ENCODE measurements at places on chromosomes 4 and X.

DNA sequence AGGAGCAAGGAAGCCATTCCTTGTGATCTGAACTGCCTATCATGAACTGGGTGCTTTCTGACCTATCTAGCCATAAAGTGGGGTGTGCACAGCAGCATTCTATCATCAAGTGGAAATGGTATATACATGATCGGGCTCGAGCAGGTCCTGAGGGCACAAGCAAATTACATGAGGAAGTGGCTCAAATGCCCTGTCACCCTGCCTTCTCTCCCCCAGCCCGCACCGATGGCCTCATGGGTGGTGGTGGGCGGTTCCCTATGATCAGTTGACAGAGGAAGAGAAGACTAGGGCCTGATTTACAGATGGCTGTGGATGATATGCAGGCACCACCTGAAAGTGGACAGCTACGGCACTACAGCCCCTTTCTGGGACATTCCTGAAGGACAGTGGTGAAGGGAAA is 46.3 kb upstream of the BCLAF3 start:
- DNase-seq = no peak

DNA sequence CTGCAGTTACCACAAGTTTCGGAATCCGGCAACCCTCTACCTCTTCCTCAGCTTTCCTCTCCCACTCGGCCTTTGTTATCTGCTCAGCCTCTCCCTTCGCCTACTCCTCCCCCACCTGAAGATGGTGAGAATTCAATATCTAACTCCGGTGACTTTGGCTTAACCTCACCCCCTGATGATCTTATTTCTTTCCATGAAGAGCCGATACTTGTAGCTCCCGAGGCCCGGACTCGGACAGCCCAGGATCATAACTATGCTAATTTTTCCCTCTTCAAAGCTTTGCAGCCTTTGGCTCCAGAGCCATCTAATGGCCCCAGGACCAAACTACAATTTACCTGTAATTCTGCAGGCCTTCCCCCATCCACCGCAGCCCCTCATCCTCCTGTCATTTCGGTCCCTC is 32.0 kb upstream of the MGST2 start:
- DNase-seq = no peak

DNA sequence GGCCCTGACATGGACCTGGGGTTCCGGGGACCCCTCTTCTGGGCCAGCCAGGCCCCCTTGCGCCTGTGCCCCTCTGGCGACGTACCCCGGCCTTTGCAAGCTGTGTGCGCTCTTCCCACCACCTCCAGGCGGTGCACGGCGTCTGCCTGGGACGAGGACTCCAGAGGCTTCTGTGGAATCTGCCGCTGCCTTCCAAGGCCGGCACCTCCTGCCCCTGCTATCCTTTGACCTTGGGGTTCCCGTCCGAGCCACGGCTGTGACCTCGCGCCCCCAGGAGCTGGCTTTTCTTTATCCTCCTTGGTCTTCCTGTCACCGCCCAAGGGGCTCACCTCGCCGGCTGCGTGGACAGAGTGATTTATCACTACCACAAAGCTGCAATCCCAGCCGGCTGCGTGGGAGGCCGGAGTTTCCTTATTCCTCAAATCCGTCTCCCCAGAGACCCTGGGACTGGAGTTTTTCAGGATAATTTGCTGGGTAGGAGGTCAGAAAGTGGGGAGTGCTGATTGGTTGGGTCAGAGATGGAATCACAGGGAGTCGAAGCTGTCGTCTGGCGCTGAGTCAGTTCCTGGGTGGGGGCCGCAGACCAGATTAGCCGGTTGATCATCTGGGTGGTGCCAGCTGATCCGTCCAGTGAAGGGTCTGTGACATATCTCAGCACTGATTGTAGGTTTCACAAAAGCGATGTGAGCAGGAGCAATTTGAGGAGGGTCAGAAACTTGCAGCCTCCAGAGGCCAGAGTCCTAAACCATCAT is 19.8 kb upstream of the PLCXD1 start:
- peak; percentile 29 for DNase-seq

GRCh38 chrX:40005292-40006011 is 92.3 kb downstream of the BCOR start:
- no peak for DNase-seq

- no peak for DNase-seq
These were observed 26.6 kb upstream of the MAN2B2 start for GRCh38 chr4:6548201-6548881.

DNA sequence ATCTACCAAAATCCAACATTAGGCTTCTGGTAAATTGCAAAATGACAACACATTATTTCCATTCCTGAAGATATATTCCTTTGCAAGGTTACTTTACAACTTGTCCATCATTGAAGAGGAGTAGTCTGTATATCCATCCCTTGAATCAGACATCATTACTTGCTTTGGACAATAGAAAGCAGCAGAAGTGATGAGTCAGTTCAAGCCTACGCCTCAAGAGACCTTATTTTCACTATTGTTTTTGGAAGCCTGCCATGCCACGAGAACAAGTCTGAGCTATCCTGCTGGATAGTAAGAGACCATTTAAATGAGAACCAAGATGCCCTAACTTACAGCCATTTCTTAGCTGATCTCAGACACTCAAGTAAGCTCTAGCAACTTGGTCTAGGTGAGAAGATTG is 246.0 kb upstream of the HHIP start:
- peak; percentile 80 for DNase-seq

- DNase-seq = no peak
These were observed 6.5 kb upstream of the TSPAN5 start for GRCh38 chr4:98664959-98665358.

- DNase-seq = no peak
These were observed 1.2 kb downstream of the NLGN4X start for GRCh38 chrX:6227453-6227835.

DNA sequence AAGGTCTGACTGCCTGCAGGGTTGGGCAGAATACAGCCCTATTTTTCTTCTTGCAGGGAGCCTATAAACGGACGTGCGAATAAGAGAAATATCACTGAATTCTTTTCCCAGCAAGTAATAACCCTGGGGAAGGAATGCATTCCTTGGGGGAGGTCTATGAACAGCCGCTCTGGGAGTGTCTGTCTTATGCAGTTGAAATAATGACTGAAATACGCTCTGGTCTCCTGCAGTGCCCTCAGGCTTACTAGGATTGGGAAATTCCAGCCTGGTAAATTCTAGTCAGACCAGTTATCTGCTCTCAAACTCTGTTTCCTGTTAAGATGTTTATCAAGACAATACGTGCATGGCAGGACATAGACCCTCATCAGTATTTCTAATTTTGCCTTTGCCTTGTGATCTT is 72.1 kb upstream of the FAM241A start:
- no peak for DNase-seq

DNA sequence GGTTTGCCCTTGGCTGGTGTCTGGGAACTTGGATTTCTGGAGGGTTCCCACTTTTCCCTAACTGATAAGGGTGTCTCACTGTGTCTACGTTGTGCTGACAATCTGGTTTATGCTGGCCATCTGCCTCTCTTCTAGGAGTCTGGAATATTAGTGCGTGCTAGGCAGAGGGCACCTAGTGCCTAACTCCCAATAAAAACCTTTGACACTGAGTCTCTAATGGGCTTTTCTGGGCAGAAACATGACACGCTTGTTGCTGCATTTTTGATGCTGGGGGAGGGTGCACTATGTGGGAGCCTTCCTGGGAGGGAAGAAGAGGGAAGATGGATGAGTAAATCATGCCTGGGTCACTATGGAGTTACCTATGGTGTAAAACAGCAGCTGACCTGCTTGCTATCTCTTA is 16.3 kb upstream of the ZNF41 start:
- no peak for DNase-seq

DNA sequence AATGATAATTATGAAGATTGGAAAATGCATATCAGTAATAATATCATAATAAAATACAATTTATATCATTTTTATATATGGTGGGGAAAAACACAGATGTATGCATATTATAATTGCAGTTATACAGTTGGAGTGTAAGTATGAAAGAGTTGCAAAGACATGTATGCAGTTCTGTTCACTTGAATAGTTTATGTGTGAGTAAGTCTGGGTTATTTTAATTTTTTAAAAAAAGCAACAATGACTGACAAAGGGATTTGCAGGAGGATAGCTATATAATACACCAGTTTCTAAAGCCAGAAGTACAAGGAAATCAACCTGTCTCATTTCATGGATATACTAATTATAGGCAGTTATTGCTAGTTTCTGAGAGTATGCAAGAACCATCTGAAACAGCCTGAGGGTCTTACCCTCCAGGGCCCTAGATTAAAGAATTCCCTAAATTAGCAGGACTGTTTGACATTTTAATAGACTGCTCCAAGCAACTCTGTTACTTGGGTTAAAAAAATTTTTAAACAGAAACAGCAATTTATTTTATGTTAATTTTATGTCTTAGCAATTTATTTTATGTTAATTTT is 40.2 kb downstream of the FAM114A1 start:
- DNase-seq = no peak

GRCh38 chr4:34720571-34720970 is 1523.7 kb downstream of the ARAP2 start:
- DNase-seq = peak; percentile 13

GRCh38 chr4:95272797-95273196 is 276.0 kb downstream of the UNC5C start:
- no peak for DNase-seq

DNA sequence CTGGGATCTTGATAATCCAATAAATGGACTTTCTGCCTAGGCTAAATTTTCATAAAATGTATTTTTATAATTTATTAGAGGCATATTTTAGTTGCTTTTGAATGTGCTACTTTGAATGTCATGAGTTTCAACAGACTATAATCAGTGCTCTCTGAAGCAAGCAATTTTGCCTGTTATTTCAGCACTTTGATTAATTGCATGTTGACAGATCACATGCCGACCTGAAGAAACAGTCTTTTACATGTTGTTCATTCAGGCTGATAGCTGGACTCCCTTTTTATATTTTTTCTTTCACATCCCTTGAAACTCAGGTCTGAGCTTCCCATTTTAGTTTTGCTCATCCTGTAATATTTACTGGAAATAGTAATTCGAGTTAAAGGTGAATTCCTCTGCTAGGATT is 341.0 kb downstream of the NAP1L3 start:
- DNase-seq = no peak

DNA sequence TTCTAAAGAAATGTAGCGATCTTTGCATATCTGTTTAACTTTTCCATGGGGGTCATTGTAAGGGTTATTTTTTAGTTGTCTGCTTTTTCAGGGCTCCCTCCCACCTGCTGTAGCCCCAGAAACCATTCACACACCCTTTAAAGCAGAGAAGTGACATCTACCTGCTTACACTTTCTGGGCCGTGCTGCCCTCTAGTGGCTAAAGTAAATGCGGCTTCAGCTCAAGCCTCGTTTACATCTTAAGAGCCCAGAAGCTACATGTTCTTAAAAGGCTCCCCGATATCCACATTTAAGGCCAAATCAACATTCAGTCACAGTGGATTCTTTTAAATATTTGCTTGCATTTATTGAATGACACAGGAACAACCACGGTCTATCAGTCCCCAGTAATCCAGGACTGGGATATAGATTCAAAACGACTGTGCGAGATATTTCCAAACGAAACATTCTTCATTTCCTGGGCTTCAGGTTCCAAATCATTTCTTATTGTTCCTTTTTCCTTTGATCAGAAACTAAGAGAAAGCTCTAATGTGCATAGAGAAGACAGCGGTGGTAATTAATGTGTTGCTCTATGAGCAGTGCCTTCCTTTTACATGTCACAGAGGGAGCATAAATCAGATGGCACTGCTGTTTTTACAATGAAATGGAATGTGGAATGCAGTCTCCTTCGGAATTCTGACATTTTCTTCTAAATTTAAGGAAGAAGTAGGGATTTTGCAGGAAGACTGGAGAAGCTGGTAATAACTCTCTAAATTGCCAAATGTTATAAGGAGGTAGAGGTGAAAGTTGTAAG is 119.9 kb downstream of the RASGEF1B start:
- peak; percentile 53 for DNase-seq

DNA sequence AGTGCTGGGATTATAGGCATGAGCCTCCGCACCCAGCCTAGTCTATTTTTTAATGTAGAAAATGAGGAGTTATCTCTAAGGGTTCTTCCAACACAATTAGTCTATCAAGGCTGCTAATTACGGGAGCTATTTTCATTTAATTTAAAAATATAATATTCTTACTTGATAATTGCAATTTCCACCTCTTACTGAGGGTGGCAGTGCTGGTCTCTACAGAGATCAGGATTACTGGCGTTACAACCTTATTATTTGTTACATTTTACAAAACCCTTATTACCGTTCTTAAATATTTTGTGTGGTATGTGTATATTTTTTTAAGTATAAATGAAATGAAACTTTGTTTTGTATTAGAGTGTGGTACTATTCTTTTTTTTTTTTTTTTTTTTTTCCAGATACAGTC is 17.6 kb upstream of the GK start:
- no peak for DNase-seq

DNA sequence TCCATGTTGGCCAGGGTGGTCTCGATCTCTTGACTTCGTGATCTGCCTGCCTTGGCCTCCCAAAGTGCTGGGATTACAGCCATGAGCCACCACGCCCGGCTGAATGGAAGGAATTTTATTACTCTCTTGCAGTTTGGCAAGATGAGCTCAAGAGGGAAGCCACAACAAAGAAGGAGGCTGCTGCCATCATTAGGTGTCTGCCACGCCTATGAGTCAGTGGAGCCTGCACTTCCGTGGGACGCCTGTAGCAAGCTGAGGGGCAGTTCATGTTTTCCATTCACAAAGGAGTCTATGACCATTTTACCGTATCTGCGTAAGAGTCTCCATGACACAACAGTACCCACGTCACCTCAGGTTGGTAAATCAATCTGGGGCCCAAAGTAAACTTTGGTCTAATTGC is 51.2 kb upstream of the CHRNA9 start:
- DNase-seq = no peak

DNA sequence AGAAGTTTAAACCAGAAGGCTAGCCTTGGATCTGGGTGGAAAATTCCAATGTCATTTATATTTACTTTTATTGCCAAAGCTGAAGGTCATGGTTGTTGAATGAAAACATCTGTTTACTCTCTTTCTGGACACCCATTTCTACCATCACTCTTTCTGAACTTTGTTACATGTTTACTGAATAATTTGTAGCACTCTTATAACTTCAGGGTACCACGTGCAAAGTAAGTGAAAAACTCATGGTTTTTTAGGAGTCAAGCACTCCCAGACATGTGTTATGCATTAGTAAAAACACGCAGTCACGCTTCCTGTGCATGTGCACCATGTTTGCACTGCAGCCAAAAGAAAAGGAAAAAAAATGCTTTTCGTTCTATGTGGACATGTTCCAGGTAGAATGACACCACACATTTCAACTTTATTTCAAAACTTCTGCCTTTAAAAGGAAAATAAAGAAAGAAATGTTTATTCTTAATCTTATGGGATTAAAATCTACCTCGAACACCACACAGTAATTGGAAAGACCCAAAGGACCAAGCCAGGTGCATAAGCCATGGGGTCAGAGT is 31.4 kb upstream of the ADH1C start:
- DNase-seq = peak; percentile 89

All from stromal cell of bone marrow (primary cell).